ENCODE measurements at places on chromosomes 4 and X.
A peak's percentile ranks its signal among the peaks of the same experiment; 100 is the strongest.

- no peak for DNase-seq
These were observed 111.9 kb upstream of the CBR4 start for GRCh38 chr4:169121861-169122382.

- no peak for DNase-seq
These were observed 567.7 kb downstream of the MAGEB5 start for GRCh38 chrX:26783512-26784225.

GRCh38 chr4:179871726-179872125 is 2371.5 kb upstream of the TENM3 start:
- DNase-seq = no peak

- no peak for DNase-seq
These were observed 68.0 kb upstream of the GRID2 start for GRCh38 chr4:92235731-92236130.

- no peak for DNase-seq
These were observed 650.0 kb upstream of the BOD1L1 start for GRCh38 chr4:14277505-14277904.

DNA sequence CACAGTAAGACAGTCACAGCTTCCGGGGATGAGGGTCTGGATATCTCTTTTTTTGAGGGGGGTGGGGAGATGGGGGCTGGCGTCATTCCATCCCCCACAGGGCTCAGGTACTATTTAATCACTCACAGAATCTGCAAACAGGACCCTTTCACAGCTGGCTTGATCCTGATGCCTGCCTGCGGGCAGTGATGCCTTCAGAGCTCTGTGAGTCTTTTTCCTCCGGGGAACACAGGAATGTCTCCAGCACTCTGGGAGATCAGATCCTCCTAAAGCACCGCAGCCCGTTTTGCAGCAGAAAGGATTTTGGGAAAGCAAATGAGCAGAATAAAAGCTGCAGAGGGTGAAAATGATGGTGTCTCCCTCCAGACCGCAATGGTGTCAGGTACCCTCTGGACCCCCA is 13.2 kb upstream of the SHOX start:
- DNase-seq = no peak

- no peak for DNase-seq
These were observed 49.5 kb upstream of the SETD7 start for GRCh38 chr4:139605516-139605915.

- DNase-seq = no peak
These were observed 199.8 kb upstream of the AGTR2 start for GRCh38 chrX:115970718-115971117.

- DNase-seq = no peak
These were observed 43.9 kb upstream of the PDGFRA start for GRCh38 chr4:54185044-54185780.

GRCh38 chrX:47687263-47687662 is 28.3 kb upstream of the UXT start:
- no peak for DNase-seq

DNA sequence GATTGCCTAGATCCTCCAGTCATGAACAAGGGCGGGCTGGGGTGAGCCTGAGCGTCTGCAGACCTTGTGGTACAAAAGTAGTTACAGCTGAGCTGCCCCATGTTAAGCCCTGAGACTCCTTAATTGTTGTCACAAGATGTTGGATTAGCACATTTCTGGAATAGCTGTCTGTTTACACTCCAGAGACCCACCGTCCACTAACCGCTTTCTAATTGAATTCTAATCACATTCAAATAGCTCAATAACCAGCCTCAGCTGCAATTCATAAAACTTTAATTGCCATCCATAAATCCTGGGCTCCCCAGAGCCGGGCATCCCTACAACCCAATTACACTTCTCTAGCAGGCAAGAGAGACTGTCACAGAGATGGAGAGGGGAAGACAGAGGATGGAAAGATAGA is 1.6 kb upstream of the GSX2 start:
- DNase-seq = no peak

DNA sequence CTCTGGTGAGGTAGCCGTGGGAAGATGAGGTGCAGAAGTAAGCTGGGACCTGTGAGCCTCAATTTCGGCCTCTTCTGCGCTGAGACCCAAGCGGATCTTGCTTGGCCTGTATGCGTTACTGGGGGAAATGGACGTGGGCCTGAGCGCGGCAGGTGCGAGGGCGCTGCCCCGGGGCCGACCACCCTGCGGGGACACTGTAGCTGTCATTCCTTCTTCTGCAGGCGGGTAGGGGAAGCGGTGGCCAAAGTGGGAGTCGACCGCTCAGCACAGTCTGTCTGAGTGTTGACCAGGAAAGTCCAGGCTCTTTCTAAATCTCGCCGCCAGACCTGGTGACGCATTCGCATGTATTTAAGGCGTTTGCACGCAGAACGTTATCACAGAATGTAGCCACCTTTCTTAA is 3.3 kb upstream of the LRAT start:
- no peak for DNase-seq

DNA sequence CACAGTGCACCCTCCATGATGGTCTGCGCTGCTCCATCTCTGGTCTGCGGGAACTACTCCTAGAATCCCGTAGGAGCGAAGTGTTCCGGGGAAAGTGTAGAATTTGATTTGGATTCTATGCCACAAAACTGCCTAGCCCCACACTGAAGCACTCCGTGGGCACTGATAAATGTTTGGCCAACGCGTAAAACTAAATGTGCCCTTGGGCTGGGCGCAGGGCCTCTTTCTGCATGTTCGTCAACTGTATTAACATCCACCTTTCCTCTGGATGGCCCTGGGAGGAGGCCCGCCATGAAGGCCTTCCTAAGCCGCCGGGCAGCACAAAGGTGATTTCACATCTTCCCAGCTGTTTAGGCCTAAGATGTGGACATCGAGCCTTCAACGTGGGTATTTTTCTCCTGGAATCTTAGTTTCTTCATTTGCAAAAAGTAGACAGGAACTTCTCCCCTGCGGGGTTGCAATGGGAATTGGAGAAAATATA is 2.6 kb downstream of the MSX1 start:
- DNase-seq = no peak

GRCh38 chr4:35963383-35963782 is 280.9 kb downstream of the ARAP2 start:
- DNase-seq = no peak

DNA sequence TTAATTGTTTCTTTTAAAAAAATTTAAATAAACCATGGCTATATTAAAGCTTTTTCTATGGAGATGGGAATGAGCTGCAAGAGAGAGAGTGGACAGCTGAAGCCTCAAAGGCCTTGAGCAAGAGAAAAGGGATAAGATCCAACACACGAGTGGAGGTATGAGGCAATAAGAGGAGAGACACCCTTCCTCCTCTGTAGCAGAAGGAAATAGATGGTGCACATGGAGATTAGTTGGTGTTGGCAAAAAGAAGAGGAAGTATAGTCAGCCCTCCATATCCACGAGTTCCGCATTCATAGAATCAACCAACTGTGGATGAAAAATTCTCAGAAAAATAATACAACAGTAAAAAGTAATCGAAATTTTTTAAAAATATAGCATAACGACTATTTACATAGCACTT is 3.2 kb downstream of the CXorf38 start:
- DNase-seq = no peak

- no peak for DNase-seq
These were observed 47.2 kb downstream of the STARD8 start for GRCh38 chrX:68694435-68695205.

DNA sequence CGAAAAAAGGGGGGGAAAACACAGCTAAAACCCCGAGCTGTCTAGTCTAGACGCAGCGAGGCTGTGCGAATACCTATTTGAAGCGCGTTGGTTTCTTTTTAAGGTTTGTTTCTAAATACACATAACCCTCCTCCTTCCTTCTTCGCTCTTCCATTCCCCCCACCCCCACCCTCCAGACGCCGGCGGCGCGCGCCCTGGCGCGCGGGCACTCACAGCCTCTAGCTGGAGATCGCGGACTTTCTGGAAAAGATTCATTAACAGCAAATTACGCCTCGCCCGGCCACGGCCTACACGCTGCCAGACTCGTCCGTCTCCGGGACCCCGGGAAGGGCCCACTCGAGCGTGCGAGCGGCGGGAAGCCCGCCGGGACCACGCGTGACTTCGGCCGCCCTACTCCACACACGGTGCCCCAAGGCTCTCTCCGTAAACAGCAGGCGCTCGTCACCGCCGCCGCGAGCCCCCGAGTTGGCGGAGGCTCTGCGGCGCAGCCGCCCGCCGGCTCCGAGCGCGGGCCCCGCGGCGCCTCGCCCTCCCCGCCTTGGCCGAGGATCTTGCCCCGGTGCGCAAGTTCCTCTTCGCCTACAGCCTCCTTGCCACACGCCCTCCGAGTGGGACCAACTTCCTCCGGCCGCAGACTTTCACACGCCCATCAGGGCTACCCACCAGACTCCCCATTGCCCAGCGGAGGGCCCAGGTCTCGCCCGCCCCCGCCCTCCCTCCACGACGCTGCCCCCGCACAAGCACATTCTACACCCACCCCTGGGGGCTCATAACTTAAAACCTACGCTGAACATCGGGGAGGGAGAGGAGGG is 2.0 kb downstream of the BCOR start:
- no peak for DNase-seq

GRCh38 chr4:116073051-116073450 is 959.6 kb upstream of the NDST4 start:
- DNase-seq = no peak

GRCh38 chr4:151418385-151418784 is 9.4 kb downstream of the FHIP1A start:
- no peak for DNase-seq

- DNase-seq = no peak
These were observed 265.1 kb upstream of the FAM241A start for GRCh38 chr4:111880116-111880515.

- DNase-seq = no peak
These were observed 145.7 kb downstream of the AMMECR1 start for GRCh38 chrX:110172215-110172614.

GRCh38 chr4:20565075-20565721 is 135.1 kb upstream of the PACRGL start:
- no peak for DNase-seq

DNA sequence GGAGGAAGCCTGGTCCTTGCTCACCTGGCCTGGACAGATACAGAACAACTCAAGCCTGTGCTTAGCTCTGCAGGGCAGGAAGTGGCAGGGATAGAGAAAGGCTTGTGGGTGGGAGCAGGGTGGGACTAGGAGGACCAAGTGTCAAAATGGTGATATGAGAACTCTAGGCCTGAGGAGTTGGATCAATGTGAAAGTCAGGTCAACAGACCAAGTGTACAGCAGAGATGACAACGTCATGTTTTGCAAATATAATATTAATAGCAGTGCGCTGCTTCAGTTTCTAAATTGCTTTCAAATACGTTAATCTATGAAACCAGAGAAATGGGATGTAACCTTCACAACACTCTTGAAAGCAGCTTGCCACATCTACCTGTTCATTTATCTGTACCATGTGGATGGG is 114.2 kb upstream of the MAP3K15 start:
- DNase-seq = no peak

- DNase-seq = peak; percentile 20
These were observed 356.5 kb downstream of the MID1IP1 start for GRCh38 chrX:39157796-39158195.
